Psoas muscle (tissue), 8 donors: ENCODE measurements at places on chromosomes 11 and 22.
A peak's percentile ranks its signal among the peaks of the same experiment; 100 is the strongest.

DNA sequence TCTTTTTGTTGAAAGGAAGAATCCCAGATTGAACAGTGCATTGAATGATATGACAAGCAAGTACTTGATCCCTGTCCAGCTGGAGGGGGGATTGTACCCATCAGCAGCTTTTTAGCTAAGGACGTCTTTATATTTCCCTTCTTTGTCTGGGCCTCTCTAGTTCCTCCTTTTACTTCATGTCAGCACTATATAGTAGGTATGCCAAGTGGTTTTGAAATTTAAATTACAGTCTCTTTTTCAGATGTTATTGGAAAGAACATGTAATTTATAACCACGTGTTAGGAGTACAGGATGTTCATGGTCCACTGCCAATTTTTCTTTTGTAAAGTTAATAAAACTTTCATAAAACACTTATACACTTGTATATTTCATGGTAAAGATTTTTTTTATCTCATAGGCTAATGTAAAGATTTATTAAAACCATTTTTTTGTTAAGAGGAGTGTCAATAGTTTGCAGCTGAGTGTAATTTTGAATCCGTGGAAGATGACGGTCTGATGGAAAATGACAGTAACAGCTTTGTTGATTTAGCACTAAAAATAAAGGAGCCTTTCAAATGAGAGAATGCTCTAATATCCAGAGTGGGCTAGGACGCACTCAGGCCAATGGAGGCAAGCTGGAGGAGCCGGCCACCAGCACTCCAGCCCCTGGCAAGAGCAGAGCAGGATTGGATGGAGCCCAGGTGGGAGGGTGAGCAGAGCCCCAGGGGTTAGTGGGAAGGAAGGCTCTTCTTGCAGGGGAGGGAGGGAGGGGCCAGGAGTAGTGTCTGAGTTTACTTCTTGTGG lies 488.3 kb downstream of the INSC start:
- DNase-seq: peak; percentile 56

DNA sequence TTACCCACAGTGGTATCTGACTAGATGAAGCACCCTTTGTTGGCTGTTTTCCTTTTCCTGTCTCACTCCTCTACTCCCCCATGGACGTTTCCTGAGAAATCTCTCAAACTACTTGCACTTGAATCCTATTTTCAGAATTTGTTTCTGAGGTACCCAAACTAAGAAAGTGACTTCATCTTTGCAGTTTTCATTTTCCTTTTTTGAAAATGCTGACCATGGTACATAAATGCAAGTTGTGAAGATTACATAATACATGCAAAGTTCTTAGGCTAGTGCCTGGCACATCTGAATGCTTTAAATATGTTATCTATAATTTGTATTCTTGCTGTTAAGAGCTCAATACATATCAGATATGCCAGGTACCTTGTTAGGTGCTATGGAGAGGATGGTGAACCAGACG lies 644.7 kb upstream of the TENM4 start:
- no peak for DNase-seq

DNA sequence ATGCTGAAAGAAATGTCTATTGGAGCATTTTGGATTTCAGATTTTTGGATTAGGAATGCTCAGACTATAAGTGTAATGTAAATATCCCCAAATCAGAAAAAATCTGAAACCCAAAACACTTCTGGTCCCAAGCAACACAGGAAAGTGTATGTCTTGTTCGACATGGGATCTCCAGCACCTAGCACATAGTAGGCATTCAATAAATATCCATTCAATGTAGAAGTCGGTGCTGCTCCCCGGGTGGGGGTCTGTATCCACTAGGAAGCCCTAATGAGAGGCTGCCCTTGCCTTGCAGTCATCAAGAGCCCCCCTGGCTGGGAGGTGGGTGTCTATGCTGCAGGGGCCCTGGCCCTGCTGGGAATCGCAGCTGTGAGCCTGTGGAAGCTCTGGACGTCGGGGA lies 11.4 kb downstream of the SYT12 start:
- DNase-seq: no peak

DNA sequence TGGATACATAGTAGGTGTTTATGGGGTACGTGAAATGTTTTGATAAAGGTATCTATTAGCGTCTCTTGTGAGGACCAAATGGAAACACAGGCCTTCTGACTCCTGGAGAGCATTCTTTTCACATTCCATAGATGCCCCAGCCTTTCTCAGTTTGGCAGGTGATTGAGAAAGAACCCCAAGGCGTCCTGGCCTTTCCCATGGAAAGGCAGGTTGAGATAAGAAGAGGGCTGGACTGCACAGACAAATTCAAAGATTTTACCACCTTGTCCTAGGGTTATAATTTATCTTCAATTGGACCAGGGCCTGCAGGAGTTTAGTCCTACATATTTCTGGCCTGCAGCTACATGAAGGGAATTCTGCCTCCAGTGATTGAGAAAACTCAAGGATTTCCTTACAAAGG lies 661 bp upstream of the OLFML1 start:
- no peak for DNase-seq

- DNase-seq: peak; percentile 84
These were observed 76.4 kb upstream of the PPARA start for GRCh38 chr22:46073683-46074504.

DNA sequence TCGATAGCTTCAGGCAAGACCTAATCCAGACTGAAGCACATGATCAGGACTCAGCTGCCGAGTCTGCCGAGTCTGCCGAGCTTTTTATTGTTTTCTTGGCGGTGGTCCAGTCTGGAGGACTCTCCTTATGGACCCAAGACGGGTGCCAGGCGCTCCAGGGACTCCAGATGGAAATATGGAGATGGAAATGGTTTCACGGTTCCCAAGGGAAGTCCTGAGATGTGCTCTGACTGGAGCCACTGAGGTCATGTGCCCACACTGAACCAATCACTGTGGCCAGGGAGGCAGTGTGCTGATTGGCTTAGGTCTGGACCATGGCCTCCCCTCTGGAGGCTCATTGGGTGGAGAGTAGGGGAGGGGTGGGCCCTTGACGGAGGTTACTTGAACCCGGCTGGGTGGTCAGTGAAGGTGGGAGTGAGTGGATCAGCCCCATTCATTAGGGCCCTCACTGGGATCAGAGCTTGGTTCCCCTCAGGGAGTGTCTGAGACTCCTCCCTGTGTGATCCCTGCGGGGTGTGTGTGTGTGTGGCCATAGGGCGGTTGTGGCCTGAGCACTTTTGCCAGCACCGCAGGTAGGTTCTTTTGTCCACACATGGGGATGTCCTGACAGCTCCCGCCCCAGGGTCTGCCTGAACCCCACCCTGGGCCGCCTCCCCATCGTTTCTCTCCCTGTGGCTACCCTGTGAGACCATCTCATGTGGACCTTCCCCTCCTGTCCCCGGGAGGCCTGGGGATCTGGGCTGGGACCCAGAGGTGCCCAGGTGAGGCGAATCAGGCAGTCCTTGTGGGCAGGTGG lies 14.0 kb downstream of the RPS6KA4 start:
- DNase-seq: no peak

DNA sequence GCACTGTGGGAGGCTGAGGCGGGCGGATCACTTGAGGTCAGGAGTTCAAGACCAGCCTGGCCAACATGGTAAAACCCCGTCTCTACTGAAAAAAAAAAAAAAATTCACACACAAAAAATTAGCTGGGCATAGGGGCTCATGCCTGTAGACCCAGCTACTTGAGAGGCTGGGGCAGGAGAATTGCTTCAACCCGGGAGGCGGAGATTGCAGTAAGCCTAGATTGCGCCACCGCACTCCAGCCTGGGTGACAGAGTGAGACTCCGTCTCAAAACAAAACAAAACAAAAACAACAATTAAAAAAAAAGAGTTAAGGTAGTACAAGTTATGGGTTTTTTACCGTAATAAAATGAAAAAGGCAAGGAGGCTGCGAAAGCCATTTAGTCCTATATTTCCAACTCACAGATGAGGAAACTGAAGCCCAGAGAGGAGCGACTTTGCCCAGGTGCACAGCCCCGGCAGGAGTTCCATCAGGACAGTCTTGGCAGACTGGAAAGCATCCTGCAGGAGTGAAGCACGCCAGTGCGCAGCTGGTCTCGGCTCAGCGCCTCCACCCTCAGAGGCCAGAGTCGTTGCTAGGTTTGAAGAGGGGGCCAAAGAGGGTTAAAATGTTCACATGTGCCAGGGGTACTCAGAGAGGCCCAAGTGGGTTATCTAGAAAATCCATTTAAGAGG lies 3.8 kb upstream of the FADS3 start:
- no peak for DNase-seq

DNA sequence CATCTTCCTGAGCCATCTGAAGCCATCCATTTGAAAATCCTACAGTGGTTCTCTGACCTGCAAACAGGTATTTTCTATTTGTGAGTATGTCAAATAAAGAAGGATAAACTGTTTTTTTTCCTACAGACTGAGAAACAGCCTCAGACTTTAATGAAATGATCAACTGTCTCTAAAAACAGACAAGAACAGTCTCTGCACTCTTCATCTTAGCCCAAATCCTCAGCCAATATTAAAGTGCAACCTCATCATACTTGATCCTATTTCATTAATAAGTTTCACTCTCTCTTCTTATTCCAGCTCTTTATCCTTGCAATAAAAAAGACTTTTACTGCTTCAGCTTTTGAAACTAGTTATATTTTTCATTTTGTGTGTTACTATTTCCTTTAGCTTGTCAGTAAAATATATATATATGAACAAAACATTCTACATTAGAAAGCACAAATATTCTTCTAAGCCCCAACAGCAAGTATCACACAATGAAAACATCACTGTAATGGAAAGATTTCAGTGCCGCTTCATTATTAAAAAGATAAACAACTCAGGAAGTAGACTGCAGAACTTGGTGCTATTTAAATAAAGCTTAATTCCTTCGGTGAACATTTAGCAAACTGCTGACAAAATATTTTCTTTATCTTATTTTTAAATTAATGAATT lies 45.5 kb upstream of the FAT3 start:
- DNase-seq: no peak

DNA sequence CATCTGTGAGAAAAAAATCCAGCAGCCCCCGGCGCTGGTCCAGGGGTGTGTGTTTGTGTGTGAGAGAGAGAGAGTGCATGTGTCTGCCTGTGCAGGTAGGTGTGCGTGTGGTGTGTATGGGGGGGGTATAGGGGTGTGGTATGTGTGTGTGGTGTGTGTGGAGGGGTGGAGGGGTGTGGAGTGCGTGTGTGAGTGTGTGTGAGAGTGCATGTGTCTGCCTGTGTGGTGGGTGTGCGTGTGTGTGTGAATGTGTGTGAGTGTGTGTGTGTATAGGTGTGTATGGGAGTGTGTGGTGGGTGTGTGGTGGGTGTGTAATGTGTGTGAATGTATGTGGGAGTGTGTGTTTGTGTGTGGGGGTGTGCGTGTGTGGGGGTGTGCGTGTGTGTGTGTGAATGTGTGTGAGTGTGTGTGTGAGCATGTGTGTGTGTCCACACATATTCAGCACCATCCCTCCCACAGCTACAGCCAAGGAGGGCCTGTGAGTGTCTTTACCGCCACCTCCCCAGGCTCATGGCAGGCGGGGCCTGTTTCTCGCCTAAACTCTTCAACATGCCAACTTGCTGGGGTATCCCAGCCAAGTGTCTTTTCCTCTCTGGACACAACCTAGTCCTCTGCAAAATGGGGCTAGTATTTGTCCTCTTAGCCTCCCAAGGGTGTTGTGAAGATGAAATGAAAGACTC lies 11.9 kb downstream of the LMO1 start:
- no peak for DNase-seq

DNA sequence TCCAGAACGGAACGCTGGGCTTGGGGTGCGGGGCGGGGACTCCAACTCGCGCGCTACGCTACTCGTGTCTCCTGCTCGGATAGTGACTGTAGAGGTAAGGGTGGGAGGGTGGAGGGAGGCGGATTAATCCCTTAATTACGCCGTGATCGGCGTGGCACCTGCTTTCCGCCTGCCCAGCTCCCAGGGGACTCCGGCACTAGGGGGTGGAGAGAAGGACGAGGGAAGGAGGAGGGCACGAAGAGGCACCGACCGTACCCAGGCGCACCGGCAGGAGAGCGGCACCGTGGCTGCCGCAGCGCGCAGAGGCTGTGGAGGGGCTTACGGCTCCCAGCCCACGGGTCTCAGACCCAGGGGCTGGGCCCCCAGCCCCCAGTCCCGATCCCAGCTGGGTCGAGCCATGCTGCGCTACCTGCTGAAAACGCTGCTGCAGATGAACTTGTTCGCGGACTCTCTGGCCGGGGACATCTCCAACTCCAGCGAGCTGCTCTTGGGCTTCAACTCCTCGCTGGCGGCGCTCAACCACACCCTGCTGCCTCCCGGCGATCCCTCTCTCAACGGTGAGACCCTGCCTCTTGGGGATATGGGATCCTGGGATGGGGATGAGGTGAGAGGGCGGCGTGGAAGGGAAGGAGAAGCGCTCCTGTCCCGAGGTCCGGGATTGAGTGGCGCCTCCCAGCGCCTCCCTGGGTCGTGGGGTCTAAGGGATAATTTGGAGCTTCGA lies at the start of gene ROBO3:
TSS of gene ROBO3 (plus strand) at position 252 of the 721 bp plus-strand sequence. CDS start at position 398, 146 bp downstream.
- DNase-seq: no peak

DNA sequence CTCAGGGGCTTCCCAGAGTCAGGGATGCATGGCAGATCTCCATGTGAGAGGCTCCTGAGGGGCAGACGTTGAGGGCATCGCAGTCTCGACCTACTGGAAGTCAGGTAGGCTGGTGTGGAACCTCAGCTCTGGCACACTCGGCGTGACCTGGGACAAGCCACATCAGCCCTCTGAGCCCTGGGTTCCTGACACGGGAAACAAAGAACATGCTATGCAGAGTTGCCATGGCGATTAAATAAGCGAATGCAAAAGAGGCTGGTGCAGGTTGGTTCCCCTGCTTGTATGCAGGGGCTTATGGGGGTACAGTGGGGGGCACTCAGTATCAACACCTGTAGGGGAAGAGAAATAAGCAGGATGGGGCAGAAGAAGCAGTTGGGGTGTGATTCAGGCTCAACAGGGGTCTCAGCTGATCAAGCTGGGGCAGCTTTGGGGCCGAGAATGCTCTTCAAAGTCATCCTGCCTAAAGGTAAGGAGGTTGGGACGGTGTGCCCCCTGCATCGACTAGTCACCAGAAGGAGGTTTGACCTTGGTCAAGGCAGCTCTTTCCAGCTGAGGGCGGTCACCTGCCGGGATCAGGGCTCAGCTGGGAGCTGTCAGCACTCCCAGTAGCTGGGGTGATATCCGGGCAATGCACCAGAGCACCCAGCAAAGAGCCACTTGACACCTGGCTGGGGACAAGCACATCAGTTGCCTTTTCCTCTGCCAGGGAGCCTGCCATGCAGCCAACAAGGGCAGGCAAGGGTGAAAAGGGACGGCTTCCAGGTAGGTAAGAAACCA lies 442.7 kb downstream of the MIAT start:
- DNase-seq: no peak

- no peak for DNase-seq
These were observed 508.2 kb downstream of the METTL15 start for GRCh38 chr11:28616160-28616965.

DNA sequence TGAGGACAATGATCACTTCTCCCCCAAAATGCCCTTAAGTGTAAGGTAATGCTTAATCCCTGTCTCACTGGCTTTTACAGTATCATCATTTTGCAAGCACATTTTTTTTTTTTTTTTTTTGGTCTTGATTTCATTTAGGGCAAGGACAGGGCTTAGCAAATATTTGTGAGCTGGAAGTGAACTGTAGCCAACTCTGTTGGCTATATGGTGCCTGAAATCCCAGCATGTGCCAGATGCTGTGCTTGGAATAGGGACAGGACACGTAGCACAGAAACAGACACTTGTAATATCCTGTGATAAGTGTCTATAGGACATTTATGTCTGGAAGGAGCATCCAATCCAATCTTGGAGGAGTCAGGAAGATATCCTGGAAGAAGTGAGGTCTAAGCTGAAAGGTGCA lies 198.3 kb downstream of the NAV2 start:
- DNase-seq: no peak
